Epithelial cell of prostate (primary cell): ENCODE measurements at places on chromosomes 1 and 21.

DNA sequence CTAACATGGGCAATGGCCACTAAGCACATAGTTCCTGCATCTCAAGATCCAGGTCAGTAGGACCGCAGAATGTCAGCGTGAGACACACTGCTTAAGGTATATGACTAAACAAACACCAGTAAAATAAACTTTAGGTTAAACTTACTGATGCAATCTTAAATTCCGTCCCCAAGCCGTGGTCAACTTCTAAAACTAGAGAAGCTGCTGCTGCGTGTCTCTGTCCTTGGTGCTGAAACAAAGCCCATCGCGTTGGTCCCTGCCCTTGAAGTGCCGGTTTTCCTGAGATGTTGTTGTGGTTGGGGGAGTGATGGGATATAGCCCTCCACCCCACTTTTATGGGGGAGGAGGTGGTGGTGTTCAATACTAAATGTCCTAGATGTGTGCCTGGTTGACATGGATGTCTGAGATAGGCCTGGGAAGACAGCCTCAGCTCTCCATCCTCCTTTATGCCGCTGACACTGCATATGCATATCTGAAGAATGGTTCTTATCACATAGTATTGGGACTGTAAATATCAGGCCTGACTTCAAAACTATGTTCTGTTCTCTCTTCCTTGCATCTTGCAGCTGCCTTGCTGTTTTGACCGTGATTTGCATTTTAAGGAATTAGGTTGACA lies 72.0 kb upstream of the KCNA3 start:
- no peak for DNase-seq

- DNase-seq, result no peak
These were observed 39.0 kb downstream of the AHDC1 start for GRCh38 chr1:27564710-27565649.

- no peak for DNase-seq
These were observed 59.6 kb downstream of the EDEM3 start for GRCh38 chr1:184695023-184695422.

DNA sequence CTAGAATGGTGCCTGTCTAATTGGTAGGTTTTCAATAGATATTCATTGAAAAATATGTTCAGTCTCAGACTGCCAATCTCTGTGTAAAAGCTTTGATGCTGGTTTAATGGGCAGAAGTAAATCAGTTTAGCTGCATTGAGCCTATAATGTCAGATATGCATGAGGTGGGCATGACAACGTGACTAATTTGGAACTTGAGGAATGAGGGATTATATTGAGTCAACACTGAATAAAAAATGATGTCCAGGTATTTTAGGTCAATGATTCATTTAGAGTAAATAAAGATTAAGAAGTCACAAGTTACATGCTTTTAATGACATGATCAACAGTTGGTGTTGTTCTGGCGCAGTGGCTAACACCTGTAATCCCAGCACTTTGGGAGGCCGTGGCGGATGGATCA lies 3.0 kb downstream of the WDR3 start:
- DNase-seq, result peak; percentile 6

- DNase-seq, result no peak
These were observed 24.7 kb downstream of the WARS2 start for GRCh38 chr1:119115736-119116135.

GRCh38 chr1:167854184-167854583 lies 59.8 kb downstream of the ADCY10 start:
- no peak for DNase-seq

- no peak for DNase-seq
These were observed 1.7 kb downstream of the NR5A2 start for GRCh38 chr1:200029035-200029821.

- no peak for DNase-seq
These were observed 3.1 kb upstream of the RGS13 start for GRCh38 chr1:192632641-192633532.

DNA sequence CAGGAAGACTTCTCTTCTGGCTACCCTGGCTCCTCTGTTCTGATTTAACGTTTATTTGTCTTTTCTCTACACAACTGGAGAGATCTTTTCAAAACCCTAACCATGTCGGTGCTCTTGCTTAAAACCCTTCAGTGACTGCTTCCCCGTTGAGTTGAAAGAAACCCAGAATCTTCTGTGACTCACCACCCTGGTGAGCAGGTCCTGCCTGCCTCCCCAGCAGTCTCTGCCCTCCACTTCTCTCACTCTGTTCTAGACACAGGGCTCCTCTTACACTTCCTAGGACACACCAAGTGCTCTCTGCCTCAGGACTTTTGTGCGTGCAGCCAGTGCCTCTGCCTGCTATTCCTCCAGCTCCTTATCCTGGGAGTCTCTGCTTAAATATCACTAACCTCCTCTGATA lies 131.4 kb downstream of the IER5 start:
- DNase-seq, result peak; percentile 2

GRCh38 chr1:7103361-7103782 lies 318.1 kb downstream of the CAMTA1 start:
- no peak for DNase-seq

DNA sequence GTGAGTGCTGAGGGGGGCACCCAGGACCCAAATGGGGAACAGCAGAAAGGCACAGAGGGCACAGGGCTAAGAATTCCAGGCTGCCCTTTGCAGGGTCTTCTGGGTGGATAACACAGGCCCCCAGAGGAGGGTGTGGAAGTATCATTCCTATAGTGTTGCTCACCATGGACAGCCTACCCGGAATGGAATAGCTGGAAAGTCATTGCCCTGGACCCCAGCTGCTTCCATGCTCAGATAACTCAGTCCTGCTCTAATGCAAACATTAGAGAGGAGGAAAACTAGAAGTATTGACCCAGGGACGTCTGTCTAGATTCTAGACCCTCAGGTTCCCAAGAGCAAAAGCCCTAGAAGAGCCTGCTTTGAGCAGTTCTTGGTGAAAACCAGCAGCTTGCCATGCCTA lies 24.7 kb downstream of the SLC6A17 start:
- no peak for DNase-seq

GRCh38 chr1:57106296-57106695 lies 140.5 kb upstream of the C8B start:
- DNase-seq, result no peak

- DNase-seq, result no peak
These were observed 3.0 kb downstream of the NFIA start for GRCh38 chr1:61085206-61085982.

DNA sequence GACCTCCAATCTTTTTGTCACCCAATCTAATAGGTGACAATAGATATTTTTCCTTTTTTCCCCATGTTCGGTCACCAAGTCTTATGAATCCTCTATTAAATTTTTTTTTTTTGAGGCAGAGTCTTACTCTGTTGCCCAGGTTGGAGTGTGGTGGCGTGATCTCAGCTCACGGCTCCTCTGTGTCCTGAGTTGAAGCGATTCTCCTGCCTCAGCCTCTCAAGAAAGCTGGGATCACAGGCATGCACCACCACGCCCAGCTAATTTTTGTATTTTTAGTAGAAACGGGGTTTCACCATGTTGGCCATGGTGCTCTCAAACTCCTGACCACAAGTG lies 42.5 kb upstream of the MTF1 start:
- DNase-seq, result no peak

DNA sequence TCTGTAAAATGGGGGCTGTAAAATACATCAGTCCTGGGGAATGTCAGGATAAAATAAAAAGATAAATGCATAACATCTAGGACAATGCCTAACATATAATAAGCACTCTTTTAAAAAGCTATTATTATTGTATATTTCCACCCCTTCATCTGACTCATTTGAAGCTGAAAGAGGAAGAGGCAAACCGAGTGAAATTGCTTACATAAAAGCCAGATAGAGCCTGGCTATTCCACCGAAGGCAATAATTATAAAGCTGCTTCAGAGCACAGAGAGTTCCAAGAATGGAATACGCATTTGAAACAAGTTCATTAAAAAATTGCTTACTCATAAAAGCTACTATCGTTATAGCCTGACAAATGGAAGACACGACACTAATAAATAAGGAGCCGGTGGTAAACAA lies 186.1 kb upstream of the CAMK1G start:
- DNase-seq, result no peak

DNA sequence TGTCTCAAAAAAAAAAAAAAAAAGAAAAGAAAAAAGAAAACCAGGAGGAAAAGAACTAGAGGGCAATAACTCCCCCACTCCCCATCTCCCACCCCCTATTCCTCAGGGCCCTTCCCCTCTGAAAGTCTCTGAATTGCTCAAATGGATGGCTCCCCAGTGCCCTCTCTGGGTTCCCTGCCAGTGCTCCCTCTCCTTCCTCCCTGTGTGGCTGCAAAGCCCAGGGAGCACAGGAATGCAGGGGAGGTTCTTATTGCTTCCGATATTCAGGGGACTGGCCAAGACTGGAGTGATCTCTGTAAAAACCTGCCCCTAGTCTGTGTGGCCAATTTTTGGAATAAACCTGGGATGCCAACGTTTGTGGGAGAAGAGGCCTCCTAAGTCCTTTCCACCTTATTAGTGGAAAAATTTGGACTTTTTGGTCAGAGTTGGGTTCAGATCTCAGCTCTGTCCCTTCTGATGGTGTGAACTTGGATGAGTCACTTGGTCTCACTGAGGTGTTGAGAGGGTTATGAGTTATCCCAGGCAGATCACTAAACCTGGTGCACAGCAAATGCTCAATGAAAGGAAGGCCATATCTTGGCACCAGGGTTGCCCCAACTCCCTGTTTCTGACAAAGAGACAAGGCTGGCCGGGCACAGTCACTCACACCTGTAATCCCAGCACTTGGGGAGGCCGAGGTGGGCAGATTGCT lies 13.4 kb upstream of the ARHGEF10L start:
- no peak for DNase-seq

DNA sequence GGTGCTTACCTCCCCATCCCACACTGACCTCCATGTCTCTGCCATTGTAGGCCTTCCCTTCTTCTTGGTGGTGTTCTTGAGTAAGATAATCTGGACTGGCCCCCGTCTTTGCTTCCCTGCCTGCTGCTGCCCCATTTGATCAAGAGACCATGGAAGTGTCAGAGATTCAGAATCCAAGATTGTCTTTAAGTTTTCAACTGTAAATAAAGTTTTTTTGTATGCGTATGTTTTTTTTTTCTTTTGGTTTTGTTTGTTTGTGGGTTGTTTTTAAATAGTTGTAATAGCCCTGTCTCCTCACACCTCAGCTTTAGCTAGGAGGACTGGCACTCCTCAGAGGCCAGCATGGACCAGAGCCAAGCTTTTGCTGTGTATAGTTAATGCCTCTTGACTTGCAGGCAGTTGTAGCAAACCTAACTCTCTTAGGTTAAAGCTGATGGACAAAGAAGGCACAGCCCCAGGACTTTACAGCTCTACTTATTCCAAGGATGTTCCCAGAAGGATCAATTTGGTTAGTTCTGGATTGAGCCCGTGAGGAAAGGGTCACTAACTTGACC lies 5.6 kb upstream of the YBX1 start:
- DNase-seq, result no peak

DNA sequence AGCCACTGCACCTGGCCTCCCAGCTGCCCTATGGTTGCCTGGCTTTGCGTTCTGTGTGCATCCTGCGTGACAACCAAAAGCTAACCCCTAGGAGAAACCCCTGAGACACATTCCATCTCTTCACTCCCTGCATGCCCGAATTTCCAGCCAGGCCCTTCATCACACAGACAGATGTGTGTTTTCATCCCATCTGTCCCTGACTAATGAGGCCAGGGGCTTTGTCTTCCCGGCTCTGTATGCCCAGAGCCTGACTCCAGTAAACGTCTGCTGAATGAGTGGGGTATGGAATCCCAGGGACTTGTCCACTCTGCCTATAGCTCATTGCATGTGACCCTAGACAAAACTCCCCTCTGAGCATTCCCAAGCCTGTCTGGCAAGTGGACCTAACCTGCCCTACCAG lies 9.6 kb downstream of the ESPN start:
- no peak for DNase-seq

DNA sequence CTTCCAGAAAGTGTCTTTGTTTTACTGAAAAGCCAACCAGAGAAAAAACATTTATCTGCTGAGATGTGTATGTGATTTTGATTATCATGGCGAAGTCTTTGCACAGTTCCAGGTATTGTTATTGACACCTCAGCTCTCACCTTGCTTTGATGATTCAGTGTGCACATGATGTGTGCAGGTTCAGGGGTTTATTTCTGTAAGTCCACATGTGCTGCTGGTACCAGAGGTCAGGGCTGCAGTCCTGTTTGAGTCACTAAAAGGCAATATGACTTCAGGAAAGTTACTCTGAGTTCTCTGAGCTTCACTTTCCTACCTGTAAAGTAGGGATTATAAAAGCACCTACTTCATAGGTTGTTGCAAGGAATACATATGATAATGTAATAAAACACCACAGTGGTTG lies 97.1 kb downstream of the CNIH3 start:
- DNase-seq, result no peak

DNA sequence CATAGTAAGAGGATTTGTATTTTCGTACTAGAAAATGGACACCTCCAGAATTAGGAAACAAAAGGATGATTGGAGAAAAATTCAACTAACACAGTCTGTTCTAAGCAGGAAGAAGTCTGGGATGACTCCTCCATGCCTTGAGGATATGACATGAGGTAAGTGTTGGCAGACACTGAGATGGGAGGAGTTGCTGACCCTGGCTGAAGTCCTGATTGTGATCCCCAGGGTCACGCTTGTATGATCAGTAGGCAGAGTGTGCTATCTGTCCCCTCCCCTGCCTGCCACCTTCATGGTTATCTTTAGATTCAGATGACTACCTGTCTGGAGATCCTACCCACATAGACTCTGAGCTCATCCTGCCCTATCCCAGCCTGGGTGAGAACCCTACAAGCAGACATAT lies 249.1 kb downstream of the C1orf94 start:
- DNase-seq, result no peak

DNA sequence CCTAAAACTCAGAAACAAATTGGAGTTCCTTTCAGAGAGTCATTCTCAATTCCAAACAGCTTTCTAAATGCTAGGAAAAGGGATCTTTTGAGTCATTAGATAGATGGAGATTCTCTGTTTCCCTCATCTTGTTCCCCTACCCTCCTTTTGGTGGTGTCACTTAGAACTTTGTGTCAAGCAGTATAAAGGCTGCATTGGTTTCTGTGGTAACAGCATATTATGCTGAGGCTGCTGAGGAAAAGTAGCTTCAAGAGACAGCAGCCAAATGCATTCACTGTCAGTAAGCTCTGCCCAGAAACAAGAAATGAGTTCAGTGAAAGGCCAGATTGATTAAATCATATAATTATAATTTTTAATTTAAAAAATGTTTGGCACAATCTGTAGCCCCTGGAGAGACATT lies 144.1 kb downstream of the LRRC40 start:
- DNase-seq, result no peak

DNA sequence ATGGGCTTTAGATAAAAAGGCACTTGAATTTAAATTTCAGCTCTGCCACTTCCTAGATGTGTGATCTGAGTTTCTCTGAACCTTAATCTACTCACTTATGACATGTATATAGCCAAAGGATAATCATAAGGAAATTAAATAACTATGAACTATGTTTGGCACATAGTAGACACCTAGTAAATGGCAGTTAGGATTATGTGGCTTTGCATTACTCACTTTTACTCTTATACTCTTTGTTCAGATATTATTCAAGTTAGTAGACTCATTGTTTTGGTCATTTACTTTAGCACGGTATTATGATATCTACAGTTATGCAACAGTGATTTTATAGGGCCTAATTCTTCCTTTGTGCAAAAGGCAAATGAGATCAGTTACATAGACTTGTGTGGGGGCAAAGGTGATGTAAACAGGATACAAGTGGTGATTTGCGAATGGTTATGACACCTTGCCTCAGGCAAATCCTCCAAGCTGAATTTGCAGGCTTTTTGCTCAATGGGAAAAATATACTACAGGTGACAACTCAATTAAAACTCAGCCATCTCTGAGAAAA lies 297.2 kb upstream of the PBX1 start:
- no peak for DNase-seq
